ENCODE measurements at places on chromosomes 2 and 18.

DNA sequence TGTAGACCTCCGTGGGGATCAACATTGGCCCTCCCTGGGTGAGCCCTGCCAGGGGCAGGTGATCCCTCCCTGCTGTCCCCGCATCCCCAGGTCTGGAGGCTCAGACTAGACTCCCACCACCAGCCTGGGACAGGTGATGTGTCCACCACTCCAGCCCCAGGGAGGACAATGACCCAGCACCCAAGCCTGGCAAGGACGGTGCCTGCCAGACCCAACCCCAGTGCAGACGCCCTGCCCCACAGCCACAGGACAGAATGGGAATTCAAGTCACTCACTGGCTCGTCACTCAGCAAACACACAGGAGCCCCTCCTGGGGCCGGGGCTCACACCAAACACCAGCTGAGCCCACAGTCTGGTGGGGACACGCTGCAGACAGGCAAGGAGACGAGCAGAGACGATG, 239.7 kb downstream of the ATAD2B start:
- no peak for DNase-seq

DNA sequence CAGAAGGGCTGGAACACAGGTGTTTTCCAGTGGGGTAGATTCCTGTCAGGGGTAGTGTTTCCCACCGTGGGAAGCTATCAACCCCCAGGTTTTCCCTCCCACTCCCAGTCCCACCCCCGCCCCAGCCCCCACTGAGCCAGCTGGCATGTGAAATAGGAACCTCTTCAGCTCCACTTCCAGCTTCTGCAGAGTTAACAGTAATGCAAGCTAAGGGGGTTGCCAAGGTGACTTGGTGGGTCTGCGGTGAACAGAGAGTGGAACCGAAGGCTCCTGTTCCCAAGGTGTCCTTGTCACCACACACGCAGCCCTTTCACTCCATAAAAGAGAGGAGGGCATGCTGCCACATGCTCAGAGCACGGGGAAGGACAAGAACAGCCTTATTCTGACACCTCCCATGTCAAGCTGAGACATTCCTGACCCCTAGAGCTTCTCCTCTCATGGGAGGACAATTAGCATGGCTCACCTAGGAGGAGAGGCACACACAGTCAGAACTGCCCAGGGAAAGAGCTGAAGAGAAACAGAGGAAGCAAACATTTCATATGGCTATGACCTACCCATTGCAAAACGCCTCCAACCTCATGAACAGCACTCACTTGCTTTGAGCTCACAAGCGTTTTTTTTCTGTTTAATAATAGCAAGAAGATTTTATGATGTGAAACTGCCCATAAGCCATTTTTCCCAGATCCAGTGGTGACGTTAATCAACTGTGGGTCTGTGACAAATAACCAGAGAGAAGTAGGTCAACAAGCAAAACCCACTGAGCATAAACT, 39.8 kb upstream of the TBC1D8 start:
- no peak for DNase-seq

- no peak for DNase-seq
These were observed 191.2 kb upstream of the SESTD1 start for GRCh38 chr2:179455824-179456223.

DNA sequence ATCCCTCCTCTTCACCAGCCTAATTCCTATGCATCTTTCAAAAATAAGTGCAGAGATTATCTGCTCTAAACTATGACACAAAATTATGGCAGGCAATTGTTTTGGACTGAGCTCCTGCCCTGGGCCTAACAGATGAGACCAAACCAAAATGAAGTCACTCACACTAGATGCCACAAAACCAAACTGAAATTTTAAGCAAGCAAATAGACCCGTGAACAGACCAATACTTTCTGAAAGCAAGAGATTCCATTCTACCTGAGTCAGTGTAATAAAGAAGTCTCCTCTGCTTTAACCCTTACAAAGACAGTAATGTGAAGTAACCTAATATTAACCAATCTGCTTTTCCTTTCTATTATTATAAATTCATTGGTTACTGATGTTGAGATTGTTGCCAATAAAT, 84.3 kb downstream of the RIT2 start:
- DNase-seq, result no peak

DNA sequence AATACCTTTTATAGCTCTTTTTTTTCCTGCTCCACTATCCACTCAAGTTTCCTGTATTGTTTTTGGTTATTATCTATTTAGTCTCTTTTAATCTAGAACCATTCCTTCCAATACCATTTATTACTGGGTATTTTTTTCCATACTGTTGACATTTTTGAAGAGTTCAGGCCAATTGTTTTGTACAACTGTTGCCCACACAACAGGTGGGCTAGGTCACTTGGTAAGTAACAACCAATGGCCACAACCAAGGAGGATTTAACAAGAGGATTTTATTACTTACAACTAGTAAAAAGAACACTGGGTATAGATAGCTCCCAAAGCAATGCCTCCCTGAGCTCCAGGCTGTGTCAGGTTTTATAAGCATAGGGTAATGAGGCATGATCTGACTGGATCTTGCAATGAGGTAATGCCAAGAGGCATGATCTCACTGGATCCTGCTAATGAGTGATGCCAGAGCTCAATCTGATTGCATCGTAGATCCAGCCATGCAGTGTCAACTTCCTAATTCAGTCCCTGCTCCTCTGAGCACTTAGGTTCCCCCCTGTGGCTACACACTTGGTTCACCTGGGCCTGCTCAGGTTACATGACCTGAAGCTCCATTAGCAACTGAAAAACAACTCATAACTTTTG, 7.1 kb upstream of the CEP68 start:
- peak; percentile 27 for DNase-seq
